Stimulated activated CD8-positive, alpha-beta memory T cell treated with anti-CD3 and anti-CD28 coated beads, Interleukin-7, amount 100 ng/mL, for 4 hours (primary cell): ENCODE measurements at places on chromosomes 11 and 22.

GRCh38 chr11:40139066-40139465 is 1320.4 kb downstream of the LRRC4C start:
- DNase-seq: no peak

- no peak for DNase-seq
Observed at GRCh38 chr22:42462016-42462415, 29.8 kb upstream of the NFAM1 start.

GRCh38 chr11:45035413-45035812 is 84.7 kb upstream of the TP53I11 start:
- DNase-seq: no peak

DNA sequence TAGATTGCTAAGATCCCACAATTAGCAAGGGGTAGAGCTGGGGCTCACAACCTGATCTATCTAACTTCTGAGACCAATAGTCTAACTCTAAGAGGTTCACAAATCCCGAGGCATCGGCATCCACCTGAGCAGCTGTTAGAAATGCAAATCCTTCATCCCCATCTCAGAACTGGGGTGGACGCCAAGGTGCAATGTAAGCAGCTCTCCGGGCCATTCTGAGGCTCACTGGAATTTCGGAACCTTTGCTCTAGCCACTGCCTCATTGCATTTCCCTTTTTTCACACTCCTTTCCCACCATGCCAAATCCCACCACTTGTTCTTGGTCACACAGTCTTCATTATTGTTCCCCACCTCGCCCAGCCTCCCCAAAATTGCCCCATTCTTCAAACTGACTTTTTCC is 29.8 kb downstream of the MAML2 start:
- no peak for DNase-seq

GRCh38 chr11:121449123-121449522 is 3.0 kb upstream of the SORL1 start:
- no peak for DNase-seq

GRCh38 chr11:47185305-47186075 is 744 bp downstream of the PACSIN3 start:
- DNase-seq: no peak

GRCh38 chr22:43320943-43321900 is 21.9 kb downstream of the SCUBE1 start:
- no peak for DNase-seq

GRCh38 chr11:13261591-13262061 is 16.0 kb upstream of the BMAL1 start:
- DNase-seq: no peak

GRCh38 chr22:19051381-19052072 is 70.7 kb downstream of the DGCR2 start:
- DNase-seq: no peak

- no peak for DNase-seq
Observed at GRCh38 chr11:79198898-79199250, 242.0 kb downstream of the TENM4 start.

DNA sequence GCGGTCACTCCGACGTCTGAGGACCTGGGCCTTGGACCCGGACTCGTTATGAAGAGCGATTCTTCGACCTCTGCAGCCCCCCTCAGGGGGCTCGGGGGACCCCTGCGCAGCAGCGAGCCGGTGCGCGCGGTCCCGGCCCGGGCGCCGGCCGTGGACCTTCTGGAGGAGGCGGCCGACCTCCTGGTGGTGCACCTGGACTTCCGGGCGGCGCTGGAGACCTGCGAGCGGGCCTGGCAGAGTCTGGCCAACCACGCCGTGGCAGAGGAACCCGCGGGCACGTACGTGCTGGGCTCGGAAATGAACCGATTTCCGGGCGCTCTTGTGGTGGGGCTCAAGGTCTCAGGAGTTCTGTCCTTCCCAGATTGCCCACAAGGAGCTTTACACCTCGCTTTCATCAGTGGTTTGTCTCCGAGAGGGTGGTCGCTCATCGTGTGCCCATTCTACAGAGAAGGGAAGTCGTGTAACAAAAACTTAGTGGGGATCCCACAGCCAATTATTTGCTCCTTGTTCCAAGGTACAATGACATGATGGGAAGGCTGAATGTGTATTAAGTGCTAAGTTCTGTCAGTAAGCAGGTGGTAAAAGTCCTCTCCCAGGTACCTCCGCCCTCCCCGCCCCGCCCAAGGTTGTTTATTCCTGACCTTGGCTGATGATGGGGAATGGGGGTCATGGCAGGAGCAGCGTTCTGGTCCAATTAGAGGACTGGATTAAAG is 695 bp downstream of the PEX26 start:
- peak; percentile 28 for DNase-seq

DNA sequence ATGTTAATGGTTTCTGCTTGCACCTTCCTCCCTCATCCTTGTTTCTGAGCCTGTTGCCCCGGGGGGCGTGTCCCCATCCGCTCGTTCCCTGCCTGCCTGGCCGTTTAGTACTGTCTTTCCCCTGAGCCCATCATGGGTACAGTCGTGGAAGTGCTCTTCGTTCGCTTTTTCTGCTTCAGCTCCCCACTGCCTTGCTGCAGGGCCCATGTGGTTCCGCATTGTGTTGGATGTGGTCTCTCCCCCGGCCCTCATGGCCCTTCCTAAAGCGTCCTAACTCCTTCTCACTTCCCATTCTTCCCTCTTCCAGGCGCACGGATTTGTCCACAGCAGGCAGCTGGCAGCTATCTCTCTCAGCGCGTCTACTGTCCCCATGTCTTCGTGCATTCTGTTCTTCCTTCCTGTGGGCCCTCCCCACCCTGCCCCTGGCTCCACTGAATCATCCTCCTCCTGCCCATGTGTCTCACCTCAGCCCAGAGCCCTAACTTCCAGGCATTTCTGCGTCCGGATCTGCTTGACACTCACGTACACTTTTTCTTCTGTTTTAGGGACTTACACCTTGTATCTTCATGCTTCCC is 98.1 kb downstream of the ZBTB16 start:
- no peak for DNase-seq

- no peak for DNase-seq
Observed at GRCh38 chr22:40175611-40176244, 2.0 kb upstream of the TNRC6B start.
